ENCODE measurements at places on chromosomes 4 and X.
A peak's percentile ranks its signal among the peaks of the same experiment; 100 is the strongest.

DNA sequence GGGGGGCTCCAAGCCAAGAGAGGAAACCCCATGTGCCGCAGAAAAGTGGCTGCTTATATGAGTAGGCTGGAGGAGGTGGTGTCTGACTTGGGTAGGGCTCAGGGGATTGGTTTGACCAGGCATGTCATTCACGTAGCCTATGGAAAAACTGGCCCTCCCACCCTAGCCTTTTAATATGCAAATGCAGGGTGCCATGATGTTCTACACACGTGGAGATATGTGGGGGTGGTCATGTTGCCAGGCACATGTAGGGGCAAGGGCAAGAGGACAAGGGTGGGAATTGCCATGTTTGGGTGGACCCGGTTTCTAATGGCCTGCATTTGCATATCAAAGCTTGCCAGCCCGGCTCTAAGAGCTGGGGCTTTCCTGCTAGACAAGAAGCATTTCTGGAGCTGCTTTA lies 86.9 kb upstream of the SHISA3 start:
- DNase-seq: no peak

GRCh38 chr4:133096972-133097371 lies 52.1 kb upstream of the PCDH10 start:
- DNase-seq: no peak

GRCh38 chr4:152572417-152573086 lies 36.7 kb upstream of the FBXW7 start:
- DNase-seq: no peak

DNA sequence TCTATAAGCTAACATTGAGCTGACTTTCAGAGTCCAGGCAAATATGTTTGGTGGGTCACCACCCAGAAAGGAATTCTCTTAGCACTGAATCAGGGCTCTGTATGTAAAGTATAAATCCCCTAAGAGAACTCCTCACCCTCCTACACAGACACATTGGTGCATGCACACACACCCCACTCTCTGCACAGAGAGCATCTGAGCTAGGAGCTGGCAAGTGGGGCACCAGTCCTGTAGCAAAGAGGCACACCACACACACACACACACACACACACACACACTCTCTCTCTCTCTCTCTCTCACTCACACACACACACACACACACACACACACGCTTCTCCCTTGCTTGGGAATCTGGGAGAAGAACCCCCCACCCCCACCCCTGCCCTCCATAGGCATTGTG lies 3.2 kb downstream of the SLITRK2 start:
- no peak for DNase-seq

GRCh38 chr4:72084587-72085011 lies 52.8 kb downstream of the NPFFR2 start:
- no peak for DNase-seq

DNA sequence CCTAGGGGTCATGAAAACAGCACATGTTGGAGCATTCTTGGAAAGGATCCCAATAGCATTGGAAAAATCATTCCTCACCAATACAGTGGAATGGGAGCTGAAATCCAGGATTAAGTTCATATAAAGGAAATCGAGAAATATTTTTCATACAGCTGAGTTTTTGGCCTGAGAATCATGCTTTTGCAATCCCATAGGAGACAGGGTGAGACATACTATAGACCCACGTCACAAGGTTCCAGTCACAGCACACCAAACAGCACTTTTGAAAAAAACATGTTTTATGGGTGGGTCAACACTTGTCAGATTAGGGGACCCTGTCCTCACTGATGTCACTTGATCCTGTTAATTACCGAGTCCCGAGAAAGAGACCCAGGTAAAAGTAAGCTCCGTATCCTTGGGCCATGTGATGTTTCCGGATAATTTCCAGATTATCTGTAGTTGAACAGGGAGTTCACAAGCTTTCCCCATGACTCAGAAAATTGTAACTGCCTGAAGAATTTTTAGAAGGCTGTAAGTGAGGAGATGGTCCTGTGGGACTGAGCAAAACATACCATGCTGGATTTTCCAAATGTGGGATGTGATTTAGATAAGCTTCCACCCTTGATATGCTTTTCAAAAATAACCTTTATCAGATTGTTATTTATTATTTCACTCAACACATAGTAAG lies 80.9 kb upstream of the TLR3 start:
- DNase-seq: no peak

- no peak for DNase-seq
Measured at GRCh38 chr4:119958983-119959382, 107.7 kb downstream of the MAD2L1 start.

DNA sequence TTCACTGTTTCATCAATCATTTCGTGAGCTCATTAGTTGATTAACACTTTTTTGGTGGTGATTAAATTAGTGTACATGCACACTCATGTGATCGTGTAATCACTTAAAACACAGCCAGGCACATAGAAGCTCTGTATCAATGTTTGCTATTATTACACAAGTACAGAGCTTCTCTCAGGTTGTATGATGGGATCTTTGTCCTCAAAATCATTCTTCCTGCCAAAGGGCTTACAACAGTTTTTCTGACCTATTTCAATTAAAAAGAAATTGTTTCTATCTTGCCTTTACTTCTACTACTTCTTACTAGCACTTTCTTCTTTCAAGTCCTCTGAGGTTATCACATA lies 145.1 kb downstream of the AMELX start:
- DNase-seq: no peak

DNA sequence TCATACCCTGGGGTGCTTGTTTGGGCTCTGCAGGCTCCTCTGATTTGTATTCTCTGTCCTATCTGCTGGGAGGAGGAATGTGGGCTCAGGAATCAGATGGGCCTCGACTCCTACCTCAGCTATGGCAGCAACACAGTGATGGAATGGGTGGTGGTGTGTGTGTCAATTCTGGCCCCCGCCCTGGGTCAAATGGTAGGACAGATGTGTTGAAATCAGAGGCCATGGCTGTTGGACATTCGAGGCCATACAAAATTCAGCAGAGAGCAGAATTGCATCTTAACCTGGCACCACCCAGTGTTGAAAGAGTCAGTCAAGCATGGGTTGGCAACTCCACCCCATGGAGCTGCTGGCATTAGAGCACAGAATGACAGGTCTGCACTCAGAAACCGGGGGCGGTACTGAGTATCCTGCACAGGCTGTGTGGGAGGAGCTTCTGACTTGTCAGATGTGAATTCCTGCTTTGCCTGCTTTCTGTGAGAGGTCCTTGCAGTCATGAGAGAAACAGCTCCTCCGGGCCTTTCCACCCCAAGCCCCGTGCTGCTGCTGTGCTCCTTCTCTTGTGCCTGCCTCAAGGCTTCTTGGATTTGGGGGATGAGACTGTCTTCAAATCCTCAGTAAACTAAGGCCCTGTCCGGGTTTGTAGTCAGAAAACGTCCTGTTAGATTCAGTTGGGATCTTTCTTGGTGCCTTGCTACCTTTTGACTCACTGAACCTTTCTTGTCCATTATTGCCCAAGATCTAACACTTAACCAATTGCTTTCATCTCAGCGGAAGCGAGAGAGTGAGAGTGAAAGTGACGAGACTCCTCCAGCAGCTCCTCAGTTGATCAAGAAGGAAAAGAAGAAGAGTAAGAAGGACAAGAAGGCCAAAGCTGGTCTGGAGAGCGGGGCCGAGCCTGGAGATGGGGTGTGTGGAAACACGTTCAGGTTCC lies 13.0 kb downstream of the DKC1 start:
- DNase-seq: no peak

- no peak for DNase-seq
Measured at GRCh38 chr4:476501-476900, 22.5 kb downstream of the ZNF721 start.

DNA sequence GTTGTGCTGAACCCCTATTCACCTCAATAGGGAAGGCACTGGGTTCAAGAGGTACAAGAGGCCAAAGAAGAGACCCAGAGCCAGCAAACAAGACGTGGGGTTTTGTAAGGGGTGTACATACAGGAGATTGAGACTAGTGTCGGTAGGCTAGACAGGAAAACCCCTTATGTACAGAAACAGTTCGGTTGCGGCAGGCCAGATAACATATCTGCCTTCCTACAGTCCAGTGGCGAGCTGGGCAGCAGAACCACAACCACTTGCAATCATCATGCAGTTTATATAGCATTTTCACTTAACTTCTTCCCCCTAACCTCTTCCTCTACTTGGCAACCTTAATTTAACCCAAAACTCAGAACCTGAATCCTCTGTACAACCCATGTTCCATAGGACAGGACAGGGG lies 422.2 kb downstream of the PDHA2 start:
- no peak for DNase-seq

DNA sequence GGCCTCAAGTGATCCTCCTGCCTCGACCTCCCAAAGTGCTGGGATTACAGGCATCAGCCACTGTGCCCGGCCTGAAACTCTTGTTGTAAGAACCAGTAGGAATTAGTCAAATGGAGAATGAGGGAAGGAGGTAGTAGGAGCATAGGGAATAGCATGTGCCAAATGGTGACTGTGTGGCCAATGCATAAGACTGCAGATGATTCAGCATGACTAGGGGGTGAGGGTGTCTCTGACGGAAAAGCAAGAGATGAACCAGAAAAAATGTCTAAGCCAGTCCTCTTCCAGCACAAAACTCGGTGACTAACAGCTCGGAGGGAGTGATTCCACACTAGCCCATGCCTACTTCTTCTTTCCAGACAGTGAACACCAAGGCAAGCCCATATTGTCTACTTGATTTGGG lies 58.2 kb upstream of the DUSP21 start:
- no peak for DNase-seq

GRCh38 chrX:134075894-134076718 lies 90.7 kb upstream of the GPC3 start:
- no peak for DNase-seq

- no peak for DNase-seq
Measured at GRCh38 chr4:111924696-111925095, 220.6 kb upstream of the FAM241A start.

DNA sequence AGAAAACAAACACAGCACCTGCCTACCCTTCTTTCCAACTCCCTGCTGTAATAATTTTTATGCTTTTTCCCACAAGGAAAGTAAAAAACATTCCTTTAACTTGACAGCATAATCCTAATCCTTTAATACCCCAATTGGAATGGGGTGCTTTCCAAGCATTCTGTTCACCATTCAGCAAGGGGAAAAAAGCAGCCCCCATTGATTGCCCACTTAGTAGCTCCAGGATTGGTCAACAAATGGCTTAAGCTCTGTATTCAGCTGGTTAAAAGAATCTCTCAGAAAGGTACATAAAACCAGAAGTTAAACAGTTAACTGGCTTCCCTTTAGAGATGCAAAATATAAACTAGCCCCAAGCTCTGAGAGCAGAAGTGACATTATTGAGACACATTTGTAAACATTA lies 194.8 kb upstream of the ATOH1 start:
- DNase-seq: no peak

GRCh38 chrX:3582451-3582850 lies 131.0 kb downstream of the PRKX start:
- no peak for DNase-seq

- DNase-seq: peak; percentile 55
Measured at GRCh38 chrX:18390941-18391538, 34.4 kb upstream of the CDKL5 start.

- no peak for DNase-seq
Measured at GRCh38 chrX:9503261-9503660, 38.4 kb downstream of the TBL1X start.

GRCh38 chr4:98804403-98804802 lies 124.5 kb downstream of the EIF4E start:
- DNase-seq: no peak

GRCh38 chr4:108094131-108094530 lies 74.6 kb downstream of the LEF1 start:
- no peak for DNase-seq

DNA sequence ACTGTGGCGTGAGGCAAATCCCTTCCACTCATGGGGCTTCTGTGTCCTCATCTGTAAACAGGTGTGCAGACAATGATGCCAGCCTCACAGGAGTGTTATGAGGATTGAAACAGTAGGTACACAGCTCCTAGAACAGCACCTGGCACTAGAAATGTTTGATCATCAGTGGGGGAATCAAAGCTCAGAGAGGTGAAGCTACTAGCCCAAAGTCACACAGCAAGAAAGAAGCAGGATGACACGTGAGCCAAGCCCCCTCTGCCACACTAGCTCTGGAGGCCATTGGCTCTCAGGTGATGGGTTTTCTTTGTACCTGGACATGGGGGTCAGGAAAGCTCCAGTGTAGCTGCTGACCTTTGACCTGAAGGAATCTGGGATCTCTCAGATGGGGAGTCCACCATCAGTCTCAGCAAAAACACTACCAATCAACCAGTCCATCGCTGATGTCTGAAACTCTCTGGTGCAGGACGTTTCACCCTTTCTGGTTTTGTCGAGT lies 13.4 kb upstream of the SLC2A9 start:
- DNase-seq: no peak

GRCh38 chr4:108270466-108271450 lies 102.0 kb upstream of the LEF1 start:
- DNase-seq: no peak

DNA sequence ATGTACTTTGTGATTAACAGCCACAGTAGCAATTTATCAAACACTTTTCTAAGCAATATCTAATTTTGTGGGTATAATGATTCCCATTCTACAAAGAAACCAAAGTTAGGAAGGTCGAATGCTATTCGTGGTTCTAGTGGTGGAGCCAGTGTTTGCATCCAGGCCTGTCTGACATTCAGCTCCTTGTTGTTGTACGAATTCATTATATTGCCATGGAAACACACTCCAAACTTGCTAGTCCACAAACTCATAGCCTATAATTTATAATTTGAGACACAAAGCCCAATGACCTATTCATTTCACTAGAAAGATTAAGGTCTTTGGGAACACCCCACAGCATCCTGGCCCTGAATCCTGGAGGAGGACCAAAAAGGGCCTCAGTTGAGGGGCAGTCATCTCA lies 52.0 kb upstream of the FRAS1 start:
- no peak for DNase-seq

GRCh38 chrX:153769865-153770600 lies 6.0 kb downstream of the PLXNB3 start:
- no peak for DNase-seq

DNA sequence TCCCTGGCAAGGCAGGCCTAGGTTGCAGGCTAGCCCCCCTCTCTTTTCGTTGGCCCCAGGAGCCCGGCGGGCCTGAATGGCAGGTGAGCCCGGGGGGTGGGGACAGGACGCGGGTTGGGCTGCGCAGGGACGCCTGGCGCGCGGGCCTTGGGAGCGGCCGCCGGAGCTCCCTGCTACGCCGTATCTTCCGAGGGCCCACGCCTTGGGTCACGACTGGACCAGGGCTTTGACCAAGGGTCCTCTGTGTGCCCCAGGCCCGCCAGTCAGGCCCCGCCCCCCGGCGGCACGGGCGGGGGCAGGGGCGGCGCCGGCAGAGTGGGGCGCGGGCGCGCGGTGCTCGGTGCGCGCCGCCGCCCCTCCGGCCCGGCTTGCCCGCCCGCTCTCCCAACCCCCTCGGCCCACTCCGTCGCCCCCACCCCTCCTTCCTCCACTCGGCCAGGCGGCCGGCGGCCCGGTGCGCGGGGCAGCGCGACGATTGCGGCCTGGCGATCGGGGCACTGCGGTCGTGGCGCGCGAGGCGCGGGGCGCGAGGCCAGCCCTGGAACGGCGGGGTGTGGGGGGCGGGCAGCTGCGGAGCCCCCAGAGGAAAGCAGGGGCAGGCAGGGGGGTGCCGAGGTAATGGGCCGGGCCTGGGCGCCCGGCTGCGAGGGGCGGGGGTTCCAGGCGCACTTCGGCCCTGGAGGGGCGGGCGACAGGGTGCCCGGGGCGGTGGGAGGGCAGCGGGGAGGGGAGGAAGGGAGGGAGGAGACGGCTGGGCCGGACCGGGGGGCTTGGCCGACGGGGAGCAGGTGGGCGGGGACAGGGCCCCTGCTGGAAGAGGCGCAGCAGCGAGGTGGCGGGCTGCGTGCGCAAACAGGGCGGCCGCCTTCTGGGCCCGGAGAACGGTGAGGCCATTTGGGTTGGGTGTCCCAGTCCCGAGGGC lies at the start of gene PRRG3:
PRRG3 (plus strand) TSS at position 798 of the 922 bp plus-strand sequence. CDS start 3,357 bp downstream, outside the sequence.
- no peak for DNase-seq
